ENCODE measurements at places on chromosomes 1 and 21.

DNA sequence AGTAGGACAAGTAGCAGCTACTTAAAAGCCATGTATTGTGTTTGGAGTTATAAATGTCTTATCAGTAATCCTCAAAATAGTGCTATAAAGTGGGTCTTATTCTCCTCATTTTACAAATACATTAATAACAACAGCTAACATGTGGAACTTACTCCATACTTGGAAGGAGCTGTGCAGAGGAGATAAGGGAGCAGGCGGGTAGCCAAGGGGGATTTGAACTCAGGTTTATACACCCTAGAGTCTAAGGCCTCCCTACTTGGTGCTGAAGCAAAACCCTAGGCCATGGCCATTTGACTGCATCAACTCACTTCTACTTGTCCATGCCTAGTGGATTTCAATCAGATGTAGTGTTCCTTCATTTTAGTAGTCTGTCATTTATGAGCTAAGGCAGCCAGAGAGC, 72.1 kb downstream of the LMO4 start:
- no peak for DNase-seq

DNA sequence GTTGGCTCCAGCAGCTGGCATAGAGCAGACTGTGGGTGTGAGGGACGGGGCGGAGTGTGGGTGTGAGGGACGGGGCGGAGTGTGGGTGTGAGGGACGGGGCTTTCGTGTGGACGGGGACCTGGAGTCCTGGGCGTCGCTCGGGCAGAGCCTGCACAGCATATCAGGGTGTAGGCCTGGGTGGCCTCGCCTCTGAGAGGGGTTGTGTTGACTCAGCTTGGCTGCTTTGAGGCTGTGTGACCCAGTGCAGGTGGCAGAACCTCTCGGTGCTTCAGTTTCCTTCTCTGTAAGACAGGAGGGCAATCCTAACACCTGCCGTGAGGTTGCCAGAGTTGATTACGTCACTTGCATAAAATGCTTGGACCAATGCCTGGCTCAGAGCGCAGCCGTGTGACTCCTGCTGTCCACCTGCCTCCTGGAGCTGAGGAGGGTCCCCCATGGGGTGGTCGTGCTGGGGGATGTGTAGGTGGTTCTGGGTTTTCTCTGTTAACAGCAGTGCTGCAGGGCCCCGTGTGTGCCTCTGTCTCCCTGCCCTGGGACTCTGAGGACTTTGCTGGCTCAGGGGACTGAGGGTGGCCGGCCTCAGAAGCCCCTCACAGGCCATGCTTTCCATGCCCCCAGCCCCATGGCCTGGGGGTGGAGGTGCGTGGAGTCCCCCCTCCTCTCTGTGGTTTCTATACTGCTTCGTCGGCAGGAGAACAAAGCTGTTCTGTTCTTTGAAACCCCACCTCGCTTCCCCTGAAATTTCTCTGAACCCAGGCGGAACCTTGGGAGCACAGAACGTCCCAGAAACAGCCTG, 15.4 kb downstream of the PDXK start:
- no peak for DNase-seq

- DNase-seq: no peak
Measured at GRCh38 chr21:40166291-40166843, 299.1 kb downstream of the PCP4 start.

DNA sequence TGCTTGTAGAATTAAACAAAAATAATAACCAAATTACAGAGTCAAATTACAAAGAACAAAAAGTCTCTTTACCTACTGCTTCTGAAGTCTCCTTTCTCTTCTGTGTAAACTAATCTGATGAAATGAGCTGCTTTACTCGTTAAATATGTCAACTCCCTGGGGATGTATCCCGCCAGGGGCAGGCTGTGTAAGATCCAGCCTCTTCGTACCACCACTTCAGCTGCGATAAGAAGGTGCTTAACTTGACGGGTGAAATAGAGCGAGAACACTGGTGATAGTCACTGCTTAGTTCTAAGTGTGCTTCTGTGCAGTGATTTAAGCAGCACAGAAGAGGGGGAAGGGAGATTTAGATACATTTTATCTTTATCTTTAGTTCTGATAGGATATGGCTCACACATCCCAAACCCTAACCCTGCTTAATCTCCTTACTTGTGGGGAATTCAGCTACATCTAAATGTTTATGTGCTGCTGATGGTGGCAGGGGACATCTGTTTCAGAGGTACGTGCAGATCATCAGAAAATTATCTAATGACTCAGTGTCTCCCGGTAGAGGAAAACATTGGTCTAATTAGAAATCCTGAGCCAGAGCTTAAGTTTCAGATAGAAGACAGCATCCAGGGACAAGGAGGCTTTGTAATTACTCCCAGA, 46.0 kb downstream of the RHOU start:
- DNase-seq: no peak

DNA sequence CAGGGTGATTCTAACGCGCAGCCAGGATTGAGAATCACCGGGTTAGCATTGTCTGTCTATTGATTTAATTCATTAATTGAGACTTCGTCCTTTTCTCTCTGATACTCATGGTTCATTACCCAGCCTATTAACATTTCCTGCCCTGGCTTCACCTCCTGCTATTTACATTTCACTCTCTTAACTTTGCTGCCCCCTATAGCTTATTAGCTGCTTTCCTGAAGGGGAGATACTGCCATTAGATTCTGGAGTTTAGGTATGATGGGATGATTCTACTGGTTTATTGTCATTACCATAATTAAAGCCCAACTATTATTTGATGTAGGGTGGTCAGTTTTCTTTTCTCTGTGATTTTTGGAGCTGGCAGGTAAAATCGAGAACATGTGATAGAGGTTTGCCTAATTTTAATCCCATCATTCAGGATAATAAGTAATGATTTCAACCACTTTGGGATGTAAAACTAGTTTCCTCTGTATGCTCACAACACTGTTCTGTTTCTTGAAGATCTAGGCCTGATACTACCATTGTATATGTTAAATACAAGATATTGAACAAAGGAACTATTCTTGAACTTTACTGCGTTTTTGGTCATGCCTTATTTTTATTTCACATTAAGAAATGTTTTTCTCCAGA, 6.4 kb downstream of the PPP2R5A start:
- peak; percentile 37 for DNase-seq

DNA sequence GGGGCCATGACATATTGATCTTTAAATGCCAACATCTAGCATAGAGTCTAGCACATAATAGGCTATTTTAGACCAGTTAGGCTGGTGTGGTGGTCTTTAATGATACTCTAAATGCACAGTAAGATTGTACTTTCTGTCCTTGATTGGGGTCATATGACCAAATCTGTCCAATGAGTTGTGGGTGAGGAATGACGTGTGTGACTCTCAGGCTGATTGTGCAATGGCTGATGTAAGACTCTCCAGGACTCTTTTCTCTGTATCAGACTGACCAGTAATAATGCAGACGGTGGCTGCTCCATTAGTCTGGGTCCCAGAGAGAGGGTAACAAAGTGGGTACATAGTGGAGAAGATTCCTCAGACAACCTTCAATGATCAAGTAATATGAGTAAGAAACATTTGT, 541.6 kb upstream of the CAMK1G start:
- DNase-seq: no peak

GRCh38 chr21:42047821-42048613, 23.1 kb upstream of the UMODL1 start:
- no peak for DNase-seq

DNA sequence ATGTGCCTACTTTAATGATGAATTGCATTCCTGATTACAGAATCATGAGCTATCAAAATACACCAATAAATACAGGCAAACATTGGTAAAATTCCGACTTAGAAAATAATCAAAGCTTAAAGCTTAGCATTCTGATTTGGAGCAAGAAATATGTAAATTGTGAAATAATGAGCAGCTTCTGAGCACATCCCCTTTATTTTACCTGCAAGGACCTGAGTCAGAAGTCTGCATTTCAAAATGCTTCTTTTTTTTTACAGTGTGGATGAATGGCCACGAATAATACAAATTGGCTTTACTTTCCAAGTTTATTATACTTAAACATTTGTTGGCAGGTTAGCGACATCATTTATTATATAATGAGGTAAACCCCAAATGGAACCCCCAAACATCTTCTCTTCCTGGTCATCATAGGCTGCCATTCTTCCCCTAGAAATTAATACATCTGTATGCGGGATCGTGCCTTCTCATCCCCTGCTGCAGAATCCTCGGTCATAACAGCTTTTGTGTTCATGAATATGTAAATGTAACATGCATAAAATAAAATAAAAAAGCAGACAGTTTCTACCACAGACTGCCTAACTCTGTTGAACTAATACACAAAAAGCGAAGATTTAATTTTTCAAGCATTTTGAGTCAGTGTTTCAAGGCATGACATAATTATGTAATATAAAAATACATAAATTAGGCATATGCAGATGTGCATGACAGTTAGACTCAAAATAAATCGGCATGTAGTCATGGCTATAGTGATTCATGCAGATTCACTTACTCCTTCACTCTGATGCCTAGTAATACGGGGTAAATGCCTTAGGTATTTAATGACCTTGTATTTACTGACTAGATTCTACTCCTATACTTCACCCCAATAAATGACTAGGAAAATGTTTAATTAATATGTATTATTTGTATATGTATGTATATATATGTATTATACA, 339.7 kb downstream of the USP25 start:
- no peak for DNase-seq

- DNase-seq: no peak
Measured at GRCh38 chr1:39128126-39128525, 76.4 kb upstream of the MACF1 start.

DNA sequence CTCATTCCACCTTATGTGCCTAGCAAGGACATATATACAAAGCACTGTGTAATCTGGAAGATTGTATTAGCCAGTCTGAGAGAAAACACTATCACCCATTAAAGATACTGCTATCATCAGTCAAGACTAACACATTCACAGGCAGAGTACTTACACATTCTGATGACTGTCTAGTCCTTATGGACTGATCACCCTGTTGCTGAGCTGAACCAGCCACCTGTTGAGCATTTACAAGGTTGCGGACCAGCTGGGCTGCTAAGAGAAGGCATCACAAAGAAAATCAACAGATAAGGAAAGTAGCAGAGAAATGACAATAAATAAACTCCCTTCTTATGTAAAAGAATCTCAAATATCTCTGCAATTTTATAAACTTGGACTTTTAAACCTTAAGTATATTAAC, 30.8 kb downstream of the PRPF38A start:
- DNase-seq: no peak

DNA sequence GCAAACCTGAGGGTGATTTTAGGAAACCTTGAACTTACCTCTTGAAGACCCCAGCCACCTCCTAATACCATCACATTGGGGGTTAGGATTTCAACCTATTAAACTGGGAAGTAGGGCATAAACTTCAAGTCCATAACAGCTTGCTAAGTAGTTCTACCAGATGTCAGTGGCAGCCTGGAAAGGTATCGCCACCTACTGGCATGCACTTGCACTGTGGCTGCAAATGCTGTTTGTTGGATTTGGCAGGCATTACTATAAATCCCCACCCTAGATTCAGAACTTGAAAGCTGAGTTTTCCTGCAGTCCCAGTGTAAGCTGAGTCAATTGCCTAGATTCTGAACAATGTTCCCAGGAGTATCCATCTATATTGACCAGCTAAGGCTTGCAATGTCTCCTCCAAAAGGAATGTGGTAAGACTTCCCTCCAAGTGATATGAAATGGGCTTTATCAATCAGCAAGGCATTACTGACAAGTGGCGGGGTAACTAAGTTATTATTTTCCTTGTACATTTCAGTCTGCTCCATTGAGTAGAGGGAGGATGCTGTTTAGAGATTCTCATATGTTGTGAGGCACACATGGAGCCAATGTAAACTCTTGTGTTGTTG, 474.5 kb downstream of the PTPRC start:
- DNase-seq: peak; percentile 10

GRCh38 chr1:68188060-68188538, 44.2 kb downstream of the WLS start:
- no peak for DNase-seq

DNA sequence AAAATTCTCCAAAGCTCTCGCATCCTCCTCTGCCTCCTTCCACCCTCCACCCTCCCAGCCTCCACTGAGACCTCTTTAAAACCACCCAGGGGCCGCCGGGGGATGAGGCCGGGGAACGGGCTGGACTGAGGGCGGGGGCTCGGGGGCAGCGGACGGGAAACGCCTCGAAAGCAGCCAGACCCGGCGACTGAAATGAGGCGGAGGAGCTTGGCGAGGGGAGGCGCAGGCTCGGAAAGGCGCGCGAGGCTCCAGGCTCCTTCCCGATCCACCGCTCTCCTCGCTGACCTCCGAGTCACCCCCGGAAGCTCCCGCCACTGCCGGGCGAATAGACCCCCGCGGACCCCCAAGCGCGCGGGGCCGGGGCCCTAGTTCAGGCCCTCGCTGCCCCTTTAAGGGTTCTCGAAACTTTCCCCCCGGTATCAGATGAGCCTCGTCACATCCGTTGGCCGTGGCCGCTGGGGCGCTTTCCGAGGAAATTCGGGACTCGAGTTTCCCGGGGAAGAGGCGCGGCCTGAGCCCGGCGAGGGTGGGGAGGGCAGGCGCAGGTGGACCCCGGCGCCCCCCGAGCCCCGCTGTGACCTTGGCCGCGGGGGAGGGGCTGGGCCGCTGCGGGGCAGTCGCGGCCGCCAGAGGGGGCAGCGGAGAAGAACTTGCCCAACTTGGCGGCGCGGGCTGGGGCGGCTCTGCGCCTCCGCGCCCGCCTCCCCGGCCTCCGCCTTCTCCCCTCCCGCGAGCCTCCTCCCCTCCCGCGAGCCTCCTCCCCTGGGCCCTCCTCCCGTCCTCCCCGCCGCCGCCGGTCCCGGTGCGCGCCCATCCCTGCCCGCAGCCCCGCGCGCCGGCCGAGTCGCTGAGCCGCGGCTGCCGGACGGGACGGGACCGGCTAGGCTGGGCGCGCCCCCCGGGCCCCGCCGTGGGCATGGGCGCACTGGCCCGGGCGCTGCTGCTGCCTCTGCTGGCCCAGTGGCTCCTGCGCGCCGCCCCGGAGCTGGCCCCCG, at the start of gene BACE2:
BACE2 (plus strand) TSS at position 813 of the 995 bp plus-strand sequence; CDS start at position 917, 104 bp downstream.
- DNase-seq: peak; percentile 62

DNA sequence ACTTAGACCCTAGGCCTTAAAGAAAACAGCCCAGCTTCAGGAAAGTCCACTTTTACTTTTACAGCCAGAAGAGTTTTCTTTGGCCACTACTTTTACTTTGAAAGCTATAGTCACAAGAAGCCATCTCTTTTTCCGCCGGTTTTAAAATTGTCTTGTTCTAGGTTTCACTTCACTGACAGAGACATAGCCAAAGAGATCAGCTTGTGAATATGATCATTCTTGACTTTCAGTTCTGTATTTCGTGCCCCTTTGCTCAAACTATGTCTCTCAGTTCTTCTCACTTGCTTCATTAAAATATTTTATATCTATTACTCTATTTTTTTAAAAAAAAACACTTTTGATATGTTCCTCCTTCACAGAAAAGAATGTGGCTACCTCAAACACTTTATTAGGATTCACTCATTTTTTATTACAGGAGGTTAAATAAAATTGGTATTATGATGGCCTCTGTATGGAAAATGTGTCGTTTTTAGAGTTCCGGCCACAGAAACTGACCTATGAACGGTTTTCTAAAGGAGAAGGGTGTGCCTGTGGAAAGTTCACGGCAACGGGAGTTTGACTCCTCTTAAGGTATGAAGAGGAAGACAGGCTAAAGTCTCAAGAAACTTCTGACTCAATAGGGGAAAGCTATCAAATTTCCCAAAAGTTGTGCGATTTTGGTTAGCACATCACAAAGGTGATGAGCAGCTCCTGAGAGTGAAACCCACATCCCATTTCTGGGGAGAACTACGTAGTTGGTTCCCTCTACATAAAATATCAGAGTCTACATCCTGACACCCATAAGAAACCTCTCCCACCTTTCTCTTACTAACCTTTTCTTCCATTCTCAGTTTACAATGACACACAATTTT, 1.2 kb downstream of the MCOLN2 start:
- peak; percentile 69 for DNase-seq

Measured in GM10248 (cell line).